ENCODE measurements at places on chromosomes 16 and 17.

DNA sequence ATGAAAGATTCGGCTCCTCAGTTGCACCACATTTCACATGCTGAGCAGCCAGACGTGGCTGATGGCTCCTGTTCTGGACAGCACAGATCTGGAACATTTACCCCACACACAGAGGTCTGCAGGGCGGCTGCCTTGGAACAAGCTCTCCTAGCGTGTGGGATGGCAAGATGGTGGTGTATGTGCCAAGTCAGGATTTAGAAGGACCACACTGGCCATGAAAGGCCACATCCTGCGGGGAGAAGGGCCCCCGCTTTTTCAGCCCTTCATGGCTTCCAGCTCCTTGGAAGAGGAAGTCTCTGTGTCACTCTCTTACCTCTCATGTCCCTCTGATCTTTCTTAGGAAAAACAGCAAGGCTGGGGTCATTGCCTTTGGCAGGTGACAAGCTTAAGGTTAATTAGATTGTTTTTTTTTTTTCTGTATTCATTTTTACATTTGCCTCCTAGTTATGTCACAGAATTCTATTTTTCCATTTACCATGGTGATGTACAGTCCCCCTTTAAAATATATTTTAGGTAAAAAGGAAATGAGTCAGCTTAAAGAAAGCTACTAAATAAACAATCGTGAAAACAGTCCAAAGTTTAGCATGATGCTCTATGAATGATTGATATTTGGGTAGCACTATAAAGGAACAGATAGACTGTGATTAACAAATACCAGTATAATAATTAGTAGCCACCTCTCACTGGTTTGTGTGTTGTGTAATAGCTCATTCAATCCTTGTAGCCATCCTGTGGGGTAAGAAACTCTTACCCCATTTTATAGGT lies 396.6 kb downstream of the CPPED1 start:
- DNase-seq, result no peak

DNA sequence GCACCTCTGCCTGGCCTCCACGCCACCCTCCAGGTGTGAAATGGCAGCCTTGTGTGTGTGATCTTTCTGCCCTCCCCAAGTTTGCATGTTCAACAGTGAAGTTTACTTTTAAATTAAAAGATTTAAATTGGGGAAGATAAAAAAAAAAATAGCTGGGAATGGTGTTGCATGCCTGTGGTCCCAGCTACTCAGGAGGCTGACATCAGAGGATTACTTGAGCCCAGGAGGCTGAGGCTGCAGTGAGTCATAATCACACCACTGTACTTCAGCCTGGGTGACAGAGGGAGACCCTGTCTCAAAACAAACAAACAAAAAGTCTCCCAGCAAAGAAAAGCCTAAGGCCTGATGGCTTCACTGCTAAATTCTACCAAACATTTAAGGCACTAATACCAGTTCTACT lies 35.4 kb upstream of the RNF43 start:
- no peak for DNase-seq

DNA sequence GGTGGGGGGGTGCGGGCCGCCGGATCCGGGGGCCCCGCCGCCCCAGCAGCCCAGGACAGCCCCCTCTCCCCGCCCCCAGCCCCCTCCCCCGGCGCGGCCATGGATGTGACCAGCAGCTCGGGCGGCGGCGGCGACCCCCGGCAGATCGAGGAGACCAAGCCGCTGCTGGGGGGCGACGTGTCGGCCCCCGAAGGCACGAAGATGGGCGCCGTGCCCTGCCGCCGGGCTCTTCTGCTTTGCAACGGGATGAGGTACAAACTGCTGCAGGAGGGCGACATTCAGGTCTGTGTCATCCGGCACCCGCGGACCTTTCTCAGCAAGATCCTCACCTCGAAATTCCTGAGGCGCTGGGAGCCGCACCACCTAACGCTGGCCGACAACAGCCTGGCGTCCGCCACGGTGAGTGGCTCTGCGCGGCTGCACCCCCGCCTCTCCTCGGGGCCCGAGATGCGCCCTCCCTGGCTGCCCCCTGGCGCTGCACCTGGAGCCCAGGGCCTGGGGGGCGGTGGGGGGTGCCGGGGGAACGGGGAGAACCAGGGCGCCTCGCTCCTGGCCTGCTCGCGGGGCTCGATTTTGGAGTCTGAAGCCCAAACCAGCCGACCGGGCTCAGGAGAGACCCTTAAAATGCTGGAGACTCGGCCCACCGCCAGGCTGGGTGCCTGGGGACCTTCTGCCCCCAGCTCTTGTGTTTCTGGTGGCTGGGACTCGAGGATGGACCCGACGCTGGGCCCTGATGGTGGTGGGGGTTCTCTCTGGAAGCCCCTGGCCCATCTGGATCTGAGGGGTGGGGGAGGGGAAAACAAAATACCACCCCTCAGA lies 744 bp downstream of the CMIP start:
- DNase-seq, result peak; percentile 38

DNA sequence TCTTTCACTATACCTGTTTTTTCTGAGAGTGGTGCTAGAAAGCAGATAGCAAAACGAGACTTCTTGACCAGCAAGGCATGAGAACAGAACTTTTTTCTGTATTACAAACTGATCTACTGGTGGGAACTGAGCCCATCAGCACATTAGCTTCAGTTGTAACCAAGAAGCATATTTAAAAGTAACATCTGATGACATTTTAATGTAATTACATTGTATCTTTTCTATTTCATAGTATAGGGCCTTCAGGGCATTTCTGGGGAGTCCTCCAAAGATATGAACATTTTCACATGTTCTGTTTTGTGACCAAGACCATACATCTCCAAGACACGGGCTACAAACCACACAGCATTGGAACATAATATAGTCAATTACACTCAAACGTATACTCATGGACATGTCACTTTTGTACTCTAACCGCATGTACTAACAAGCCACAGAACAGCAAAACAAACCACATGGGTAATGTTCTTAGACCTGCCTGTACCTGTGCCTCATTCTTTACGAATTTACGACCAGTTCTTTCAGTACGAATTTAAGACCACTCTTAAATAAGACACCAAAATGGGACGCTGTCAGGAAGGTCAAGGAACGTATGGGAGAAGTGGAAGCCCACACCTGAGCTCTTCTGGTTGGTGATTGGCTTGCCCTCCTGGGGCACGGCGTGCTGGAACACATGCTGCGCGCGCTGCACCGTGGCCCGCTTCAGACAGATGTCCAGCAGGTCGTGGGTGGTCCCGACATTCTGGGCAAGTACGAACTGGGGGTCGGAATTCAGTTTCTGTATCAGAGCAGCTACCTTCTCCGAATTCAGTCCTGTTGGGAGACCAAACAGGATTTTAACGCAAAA lies 825 bp downstream of the BLMH start:
- DNase-seq, result peak; percentile 60

- DNase-seq, result no peak
Observed at GRCh38 chr17:17066021-17066420, 23.8 kb downstream of the MPRIP start.
